ENCODE measurements at places on chromosomes 7 and 10. TPM values are rescaled to one million over a fixed set of nuclear protein-coding genes. Genes with fewer than 3 reads are reported as not detected.
A peak's percentile ranks its signal among the peaks of the same experiment; 100 is the strongest.

The ACSM6 gene
- total RNA-seq, result not detected

The PTN gene
- 0.32 TPM for total RNA-seq

The LRGUK gene
- total RNA-seq, result 0.43 TPM

The PIK3AP1 gene
- 3.3 TPM for total RNA-seq

The VSTM4 gene
- 4.4 TPM for total RNA-seq

The ZNF467 gene
- 2.2 TPM for total RNA-seq

- no peaks in the 10 kb centered on the region for H3K27me3 ChIP-seq
- no peaks in the 10 kb centered on the region for H3K36me3 ChIP-seq
- H3K27ac ChIP-seq, result no peak overlapping the region
Observed at GRCh38 chr10:76429368-76430060, 998.1 kb downstream of the LRMDA start.

DNA sequence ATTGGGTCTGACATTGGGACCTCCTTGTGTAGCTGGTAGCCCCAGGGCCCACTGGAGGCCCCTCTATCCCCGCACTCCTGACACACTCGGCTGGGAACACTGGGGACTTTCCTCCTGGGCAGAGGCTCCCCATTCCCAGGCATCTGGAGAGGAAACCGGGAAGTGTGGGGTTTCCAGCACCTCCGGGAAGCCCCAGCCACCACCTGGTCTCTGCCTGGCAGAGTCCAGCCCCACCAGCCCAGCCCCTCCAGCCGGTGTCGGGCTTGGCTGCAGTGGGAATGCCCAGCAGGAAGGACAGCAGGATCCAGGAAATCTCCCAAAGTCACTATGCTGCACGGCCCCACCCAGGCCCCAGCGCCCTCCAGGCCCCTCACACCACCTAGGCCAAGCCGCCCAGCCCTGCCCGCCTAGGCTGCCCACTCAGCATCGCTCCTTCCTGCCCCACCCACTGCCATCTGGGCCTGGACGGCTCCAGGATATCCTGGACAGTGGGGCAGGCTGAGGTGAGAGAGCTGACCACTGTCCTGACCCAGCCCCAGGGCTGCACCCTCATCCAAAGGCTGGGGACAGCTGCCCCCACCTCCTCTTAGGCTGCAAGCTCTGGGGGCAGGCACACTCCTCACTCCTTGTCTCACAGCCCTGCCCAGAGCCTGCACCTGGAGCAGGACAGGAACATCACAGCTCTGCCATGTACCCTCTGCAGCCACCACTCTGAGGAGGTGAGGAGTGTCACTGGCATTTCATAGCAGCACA lies 11.8 kb downstream of the RASGEF1A start:
- no peak overlapping the region for H3K27ac ChIP-seq
- H3K36me3 ChIP-seq, result no peaks in the 10 kb centered on the region
- H3K27me3 ChIP-seq, result no peaks in the 10 kb centered on the region
- H3K4me3 ChIP-seq, result no peak overlapping the region
- no peak for DNase-seq

DNA sequence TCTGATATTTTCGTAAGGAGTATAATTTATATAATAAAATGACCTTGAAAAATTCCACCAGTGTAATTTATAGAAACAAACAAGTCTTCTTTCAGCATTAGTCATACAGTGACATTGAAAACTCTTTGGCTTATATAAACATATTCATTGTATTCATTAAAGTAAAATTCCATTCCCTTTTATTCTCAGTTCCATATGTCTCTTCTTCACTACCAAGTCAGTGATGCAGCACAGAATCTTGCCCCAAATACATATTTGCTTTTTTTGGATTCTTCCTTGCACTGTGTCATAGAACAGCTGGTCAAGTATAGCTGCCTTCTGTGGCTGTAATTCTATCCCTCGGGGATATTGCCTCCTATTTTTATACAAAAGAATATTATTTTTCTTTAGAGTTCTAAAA lies 884.5 kb upstream of the POT1 start:
- no peaks in the 10 kb centered on the region for H3K36me3 ChIP-seq
- H3K4me3 ChIP-seq, result no peak overlapping the region
- no peak for DNase-seq

DNA sequence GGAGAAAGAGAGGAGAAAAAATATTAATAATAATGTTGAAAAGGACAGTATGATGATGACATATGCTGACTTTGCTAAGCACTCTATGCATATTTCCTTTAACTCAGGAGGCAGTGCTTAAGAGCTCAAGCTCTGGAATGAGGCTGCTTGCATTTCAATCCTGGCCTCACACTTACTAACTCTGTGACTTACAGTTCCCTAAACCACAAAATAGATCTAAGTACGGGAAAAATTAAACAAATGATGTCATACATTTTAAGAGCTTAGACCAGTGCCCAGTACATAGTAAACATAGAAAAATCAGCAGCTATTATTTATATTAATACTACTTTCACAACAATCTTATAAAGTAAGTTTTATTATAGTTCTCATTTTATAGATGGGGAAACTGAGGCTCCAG lies 61.3 kb downstream of the GFRA1 start:
- no peak overlapping the region for H3K27ac ChIP-seq
- no peak overlapping the region for H3K4me3 ChIP-seq
- DNase-seq, result no peak
- H3K27me3 ChIP-seq, result no peaks in the 10 kb centered on the region
- no peaks in the 10 kb centered on the region for H3K36me3 ChIP-seq
- no peaks in the 10 kb centered on the region for H3K4me1 ChIP-seq

DNA sequence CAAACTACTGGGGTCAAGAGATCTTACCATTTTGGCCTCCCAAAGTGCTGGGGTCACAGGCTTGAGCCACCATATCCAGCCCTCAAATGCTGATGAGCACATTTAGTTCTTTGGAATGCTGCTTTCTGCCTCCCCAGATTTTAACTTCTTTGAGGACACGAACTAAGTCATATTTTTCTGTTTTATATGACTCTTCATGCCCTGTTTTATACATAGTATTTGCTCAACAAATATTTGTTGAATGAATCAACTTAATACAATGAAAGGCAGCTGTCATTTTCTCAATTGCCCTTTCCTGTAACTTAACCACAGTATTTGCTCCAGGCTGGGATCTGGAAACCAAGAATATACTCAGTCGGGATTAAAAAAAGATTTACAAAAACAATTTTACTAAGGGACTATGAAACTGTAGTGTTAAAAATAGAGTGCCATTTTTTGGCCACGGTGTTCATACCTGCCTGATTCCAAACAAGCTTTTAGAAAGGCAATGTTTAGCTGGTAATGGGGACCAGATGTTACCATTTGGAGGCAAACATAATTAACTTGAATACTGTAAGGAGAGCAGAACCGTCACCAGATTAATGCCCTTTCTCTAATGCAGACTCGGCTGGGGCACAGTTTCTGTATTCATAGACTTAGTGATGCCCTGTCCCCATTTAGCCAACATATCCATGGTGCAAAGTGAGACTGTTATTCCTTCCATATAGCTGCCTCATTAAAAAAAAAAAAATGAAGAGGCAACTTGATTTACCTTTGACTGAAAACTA lies 117.6 kb downstream of the NRP1 start:
- no peak overlapping the region for H3K4me3 ChIP-seq
- H3K36me3 ChIP-seq, result peaks cover 92% of the 10 kb centered on the region
- H3K4me1 ChIP-seq, result peaks cover 8% of the 10 kb centered on the region
- no peak for DNase-seq

GRCh38 chr10:78413076-78414055 lies 379.7 kb downstream of the RPS24 start:
- H3K27ac ChIP-seq, result no peak overlapping the region
- H3K27me3 ChIP-seq, result no peaks in the 10 kb centered on the region
- H3K4me3 ChIP-seq, result no peak overlapping the region
- H3K4me1 ChIP-seq, result peaks cover 9% of the 10 kb centered on the region
- no peaks in the 10 kb centered on the region for H3K36me3 ChIP-seq
- DNase-seq, result no peak

- DNase-seq, result no peak
- H3K4me1 ChIP-seq, result no peaks in the 10 kb centered on the region
- no peak overlapping the region for H3K4me3 ChIP-seq
- H3K27me3 ChIP-seq, result no peaks in the 10 kb centered on the region
Observed at GRCh38 chr7:151336027-151336708, 5.4 kb upstream of the NUB1 start.

DNA sequence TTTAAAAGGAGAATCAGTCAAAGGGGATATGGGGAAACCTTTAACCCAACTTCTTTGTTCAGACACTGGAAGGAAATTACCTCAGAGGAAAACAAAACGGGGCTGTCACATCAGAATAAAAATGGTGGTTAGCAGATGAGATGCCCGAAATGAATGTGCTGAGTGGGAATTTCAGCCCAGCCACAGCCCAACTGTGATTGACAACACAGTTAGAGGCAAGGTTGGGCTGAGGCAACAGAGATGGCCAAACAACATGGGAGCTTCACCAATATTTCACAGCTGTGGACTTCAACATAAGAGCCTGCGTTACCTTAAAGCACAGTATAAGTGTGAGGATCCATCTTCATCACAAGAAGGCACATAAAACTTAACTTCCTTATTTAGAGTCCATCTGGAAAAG lies 133.5 kb upstream of the PTPRZ1 start:
- no peak overlapping the region for H3K4me3 ChIP-seq
- no peak for DNase-seq
- no peak overlapping the region for H3K27ac ChIP-seq
- H3K36me3 ChIP-seq, result no peaks in the 10 kb centered on the region
- no peaks in the 10 kb centered on the region for H3K4me1 ChIP-seq

DNA sequence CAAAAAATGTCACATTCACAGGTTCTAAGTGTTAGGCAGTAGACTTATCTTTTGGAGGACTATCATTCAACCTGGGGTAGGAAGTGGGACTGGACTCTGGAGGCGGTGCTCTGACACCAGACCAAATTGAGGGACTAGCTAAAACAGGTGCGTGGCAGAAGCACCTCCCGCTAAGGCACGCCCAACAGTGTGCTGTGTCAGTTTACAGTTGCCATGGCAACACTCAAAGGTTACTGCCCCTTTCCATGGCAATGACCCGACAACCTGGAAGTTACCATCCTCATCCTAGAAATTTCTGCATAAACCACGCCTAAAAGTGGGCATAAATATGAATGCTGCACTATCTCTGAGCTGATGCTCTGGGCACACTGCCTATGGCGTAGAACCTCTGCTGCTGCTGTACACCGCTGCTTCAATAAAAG lies 14.0 kb upstream of the BLNK start:
- no peaks in the 10 kb centered on the region for H3K27me3 ChIP-seq
- no peaks in the 10 kb centered on the region for H3K36me3 ChIP-seq

GRCh38 chr10:18409599-18410397 lies 241.6 kb downstream of the NSUN6 start:
- H3K36me3 ChIP-seq, result no peaks in the 10 kb centered on the region
- no peak overlapping the region for H3K27ac ChIP-seq
- H3K4me1 ChIP-seq, result no peaks in the 10 kb centered on the region
- no peak overlapping the region for H3K4me3 ChIP-seq
- no peak for DNase-seq

- DNase-seq, result no peak
- H3K27me3 ChIP-seq, result peaks cover 43% of the 10 kb centered on the region
- H3K4me3 ChIP-seq, result no peak overlapping the region
- no peaks in the 10 kb centered on the region for H3K36me3 ChIP-seq
Observed at GRCh38 chr7:155422599-155423336, 35.2 kb upstream of the EN2 start.

DNA sequence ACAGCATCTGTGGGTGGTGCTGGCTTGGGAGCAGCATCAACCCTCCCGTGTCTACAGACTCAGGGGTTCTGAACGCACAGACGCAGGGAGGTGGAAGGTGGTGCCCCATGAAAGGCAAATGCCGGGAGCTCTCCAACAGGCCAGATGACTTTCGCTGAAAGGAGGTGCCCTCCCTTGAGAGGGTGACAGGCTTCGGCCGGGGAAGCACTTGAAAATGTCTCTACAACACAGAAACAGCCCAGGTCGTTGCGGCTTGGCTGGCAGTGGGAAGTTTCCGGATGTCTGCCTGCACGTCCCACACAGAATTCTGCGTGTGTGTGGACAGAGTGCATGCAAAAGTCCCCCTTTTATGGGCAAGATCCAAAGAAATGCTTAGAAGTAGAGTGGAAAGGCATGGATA lies 239.6 kb downstream of the SKAP2 start:
- no peaks in the 10 kb centered on the region for H3K27me3 ChIP-seq
- DNase-seq, result no peak
- no peak overlapping the region for H3K4me3 ChIP-seq
- H3K36me3 ChIP-seq, result no peaks in the 10 kb centered on the region

DNA sequence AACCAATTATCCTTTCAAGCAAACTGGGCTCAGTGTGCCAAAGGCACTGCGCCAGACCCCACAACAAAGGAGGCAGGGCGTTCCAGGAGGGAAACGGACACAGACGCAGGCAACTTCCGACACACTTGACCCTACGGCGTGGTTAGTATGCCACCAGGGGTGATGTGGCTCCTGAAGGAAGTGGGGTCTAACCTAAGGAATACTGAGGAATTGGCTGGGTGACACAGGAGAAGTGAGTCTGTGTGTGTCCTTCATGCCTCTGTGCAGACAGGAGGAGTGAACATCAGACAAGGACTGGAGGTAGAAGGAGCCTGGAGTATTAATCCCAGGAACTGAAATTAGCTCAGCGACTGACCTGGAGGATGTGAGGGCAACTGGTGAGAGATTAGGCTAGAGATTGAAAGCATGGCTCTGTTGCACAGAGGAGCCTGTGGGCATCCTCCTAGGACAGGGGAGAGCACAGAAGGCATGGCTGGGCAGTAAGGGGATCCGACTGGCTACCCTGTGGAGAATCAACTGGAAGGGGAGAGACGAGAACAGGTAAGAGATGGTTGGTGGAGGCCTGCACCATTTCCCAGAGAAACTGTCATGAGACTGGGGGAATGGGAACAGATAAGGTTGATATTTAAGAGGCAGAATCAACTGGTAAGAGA lies 27.8 kb downstream of the GSDME start:
- no peak overlapping the region for H3K27ac ChIP-seq
- H3K4me1 ChIP-seq, result peaks cover 17% of the 10 kb centered on the region
- H3K4me3 ChIP-seq, result no peak overlapping the region
- H3K27me3 ChIP-seq, result no peaks in the 10 kb centered on the region

DNA sequence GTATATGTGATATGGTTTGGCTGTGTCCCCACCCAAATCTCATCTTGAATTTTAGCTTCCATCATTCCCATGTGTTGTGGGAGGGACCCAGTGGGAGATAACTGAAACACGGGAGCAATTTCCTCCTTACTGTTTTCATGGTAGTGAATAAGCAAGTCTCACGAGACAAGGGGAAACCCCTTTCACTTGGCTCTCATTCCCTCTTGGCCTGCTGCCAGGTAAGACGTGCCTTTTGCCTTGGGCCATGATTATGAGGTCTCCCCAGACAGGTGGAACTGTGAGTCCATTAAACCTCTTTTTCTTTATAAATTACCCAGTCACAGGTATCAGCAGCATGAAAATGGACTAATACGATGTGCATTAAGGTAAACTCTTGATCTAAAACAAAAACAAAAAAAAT lies 357.1 kb upstream of the AOAH start:
- H3K27ac ChIP-seq, result no peak overlapping the region
- H3K4me3 ChIP-seq, result no peak overlapping the region
- peak; percentile 29 for DNase-seq

- no peaks in the 10 kb centered on the region for H3K36me3 ChIP-seq
- no peaks in the 10 kb centered on the region for H3K27me3 ChIP-seq
- DNase-seq, result no peak
- H3K4me1 ChIP-seq, result peaks cover 18% of the 10 kb centered on the region
- H3K4me3 ChIP-seq, result no peak overlapping the region
Observed at GRCh38 chr10:103681617-103682399, 173.6 kb downstream of the SH3PXD2A start.
